ENCODE measurements at places on chromosomes 11 and 22.

DNA sequence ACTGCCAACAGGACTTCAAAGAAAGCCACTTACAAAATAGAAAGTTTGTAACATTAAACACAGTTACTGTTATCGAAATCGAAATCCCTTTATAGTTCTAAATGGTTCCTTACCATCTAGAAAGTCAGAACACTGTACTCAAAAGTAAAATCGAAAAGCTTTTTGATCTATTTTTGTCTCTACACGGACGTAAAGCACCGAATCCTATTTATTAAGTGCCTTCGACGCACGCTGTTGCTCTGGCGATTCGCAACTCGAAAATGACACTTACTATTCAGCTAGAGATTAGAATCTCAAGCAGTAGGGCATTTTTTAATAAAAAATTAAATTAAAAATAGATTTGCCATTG lies 78.3 kb downstream of the LARGE1 start:
- no peak overlapping the region for H3K27ac ChIP-seq
- no peaks in the 10 kb centered on the region for H3K36me3 ChIP-seq
- peaks cover 23% of the 10 kb centered on the region for H3K4me1 ChIP-seq
- DNase-seq: no peak
- no peaks in the 10 kb centered on the region for H3K27me3 ChIP-seq
- H3K4me3 ChIP-seq: no peak overlapping the region

- H3K27me3 ChIP-seq: no peaks in the 10 kb centered on the region
- no peak overlapping the region for H3K27ac ChIP-seq
- no peak for DNase-seq
- no peak overlapping the region for H3K4me3 ChIP-seq
These were observed 40.8 kb downstream of the USP47 start for GRCh38 chr11:11882539-11882938.

DNA sequence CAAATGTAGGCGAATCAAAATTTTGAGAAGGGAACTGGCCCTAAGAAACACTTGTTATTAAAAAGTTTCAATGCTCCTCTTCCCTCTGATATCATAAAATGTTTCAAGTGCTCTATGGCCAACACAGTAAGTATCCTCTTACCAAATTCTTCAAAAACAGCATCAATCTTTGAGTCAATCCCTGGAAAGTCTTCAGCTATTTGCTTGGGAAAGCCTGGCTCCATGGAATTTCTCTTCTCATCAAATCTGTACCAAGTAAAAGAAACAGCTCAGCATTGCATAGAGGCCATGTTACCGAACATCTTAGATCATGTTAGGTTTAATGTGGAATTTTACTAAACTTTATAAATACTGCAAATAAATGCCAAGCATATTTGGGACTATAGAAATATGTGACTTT lies 6.3 kb downstream of the MMP3 start:
- H3K36me3 ChIP-seq: no peaks in the 10 kb centered on the region
- no peak overlapping the region for H3K4me3 ChIP-seq
- no peaks in the 10 kb centered on the region for H3K4me1 ChIP-seq
- no peak for DNase-seq
- no peak overlapping the region for H3K27ac ChIP-seq

GRCh38 chr11:32858731-32859130 lies 29.0 kb downstream of the PRRG4 start:
- H3K36me3 ChIP-seq: no peaks in the 10 kb centered on the region
- no peak overlapping the region for H3K27ac ChIP-seq
- no peaks in the 10 kb centered on the region for H3K27me3 ChIP-seq
- DNase-seq: no peak

- H3K4me1 ChIP-seq: no peaks in the 10 kb centered on the region
- H3K4me3 ChIP-seq: no peak overlapping the region
These were observed 2421.8 kb downstream of the LRRC4C start for GRCh38 chr11:39037611-39038010.

GRCh38 chr11:110919241-110919922 lies 207.1 kb upstream of the ARHGAP20 start:
- H3K27me3 ChIP-seq: no peaks in the 10 kb centered on the region
- H3K4me3 ChIP-seq: no peak overlapping the region
- no peak for DNase-seq
- peak overlapping the region; percentile 56 for H3K27ac ChIP-seq
- no peaks in the 10 kb centered on the region for H3K36me3 ChIP-seq

GRCh38 chr22:23180893-23181720 lies 798 bp downstream of the BCR start:
- H3K36me3 ChIP-seq: no peaks in the 10 kb centered on the region
- H3K27me3 ChIP-seq: no peaks in the 10 kb centered on the region
- H3K4me3 ChIP-seq: peak overlapping the region; percentile 2
- DNase-seq: peak; percentile 40
- H3K27ac ChIP-seq: peak overlapping the region; percentile 54
- peaks cover 58% of the 10 kb centered on the region for H3K4me1 ChIP-seq

DNA sequence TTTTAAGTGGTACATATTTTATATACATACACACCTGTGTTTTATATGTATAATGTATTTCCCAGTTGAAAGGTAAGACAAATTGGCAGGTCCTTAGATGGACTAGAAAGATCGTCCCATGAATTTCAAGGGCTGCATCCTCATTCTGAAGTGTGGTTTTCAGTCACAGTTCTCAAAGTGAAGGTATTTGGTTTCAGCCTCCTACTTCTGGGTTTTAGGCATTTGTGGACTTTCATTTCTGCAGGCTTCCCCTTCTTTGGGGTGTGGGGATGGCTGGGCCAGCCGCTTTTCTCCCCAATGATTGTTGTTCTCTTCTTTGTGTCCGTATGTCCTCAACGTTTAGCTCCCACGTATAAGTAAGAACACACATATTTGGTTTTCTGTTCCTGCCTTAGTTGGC lies 10.0 kb downstream of the DCPS start:
- no peaks in the 10 kb centered on the region for H3K36me3 ChIP-seq
- H3K27me3 ChIP-seq: no peaks in the 10 kb centered on the region
- H3K27ac ChIP-seq: no peak overlapping the region
- no peak overlapping the region for H3K4me3 ChIP-seq
- DNase-seq: no peak

- H3K36me3 ChIP-seq: peaks cover under 1% of the 10 kb centered on the region
- peak overlapping the region; percentile 68 for H3K27ac ChIP-seq
- no peak overlapping the region for H3K4me3 ChIP-seq
- no peak for DNase-seq
- peaks cover 20% of the 10 kb centered on the region for H3K4me1 ChIP-seq
- H3K27me3 ChIP-seq: no peaks in the 10 kb centered on the region
These were observed 5.0 kb upstream of the SH3BP1 start for GRCh38 chr22:37634417-37634924.

- H3K36me3 ChIP-seq: no peaks in the 10 kb centered on the region
- no peaks in the 10 kb centered on the region for H3K4me1 ChIP-seq
- no peak overlapping the region for H3K4me3 ChIP-seq
- H3K27me3 ChIP-seq: no peaks in the 10 kb centered on the region
- no peak overlapping the region for H3K27ac ChIP-seq
These were observed 23.7 kb downstream of the RSPH14 start for GRCh38 chr22:23117891-23118646.

DNA sequence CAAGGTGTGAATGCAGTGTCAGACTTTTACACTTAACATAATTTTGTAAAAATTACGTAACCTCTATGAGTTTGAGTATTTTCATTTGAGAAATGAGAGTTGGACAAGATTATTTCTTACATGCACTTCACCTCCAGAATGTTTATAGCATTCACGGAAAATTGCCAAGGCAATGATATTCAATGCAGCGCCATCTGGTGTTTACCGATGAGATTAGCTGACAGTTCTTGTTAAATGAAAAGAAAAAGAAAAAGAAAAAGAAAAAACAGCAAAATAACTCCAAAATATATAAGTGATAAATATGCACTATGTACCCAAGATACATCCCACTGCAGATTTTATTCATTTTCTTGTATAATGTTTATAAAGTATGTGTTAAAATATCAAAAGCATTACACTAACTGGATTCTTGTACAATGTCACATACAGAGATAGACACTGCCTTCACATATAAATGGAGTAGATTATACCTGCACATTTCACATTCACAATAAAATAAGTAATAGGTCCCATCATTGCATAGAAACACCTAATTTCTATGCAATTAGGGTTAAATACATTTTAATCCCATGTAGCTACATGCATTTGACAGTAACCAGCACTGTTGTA lies 976.3 kb upstream of the FAT3 start:
- no peaks in the 10 kb centered on the region for H3K36me3 ChIP-seq
- no peak overlapping the region for H3K4me3 ChIP-seq
- no peaks in the 10 kb centered on the region for H3K27me3 ChIP-seq
- DNase-seq: peak; percentile 32

DNA sequence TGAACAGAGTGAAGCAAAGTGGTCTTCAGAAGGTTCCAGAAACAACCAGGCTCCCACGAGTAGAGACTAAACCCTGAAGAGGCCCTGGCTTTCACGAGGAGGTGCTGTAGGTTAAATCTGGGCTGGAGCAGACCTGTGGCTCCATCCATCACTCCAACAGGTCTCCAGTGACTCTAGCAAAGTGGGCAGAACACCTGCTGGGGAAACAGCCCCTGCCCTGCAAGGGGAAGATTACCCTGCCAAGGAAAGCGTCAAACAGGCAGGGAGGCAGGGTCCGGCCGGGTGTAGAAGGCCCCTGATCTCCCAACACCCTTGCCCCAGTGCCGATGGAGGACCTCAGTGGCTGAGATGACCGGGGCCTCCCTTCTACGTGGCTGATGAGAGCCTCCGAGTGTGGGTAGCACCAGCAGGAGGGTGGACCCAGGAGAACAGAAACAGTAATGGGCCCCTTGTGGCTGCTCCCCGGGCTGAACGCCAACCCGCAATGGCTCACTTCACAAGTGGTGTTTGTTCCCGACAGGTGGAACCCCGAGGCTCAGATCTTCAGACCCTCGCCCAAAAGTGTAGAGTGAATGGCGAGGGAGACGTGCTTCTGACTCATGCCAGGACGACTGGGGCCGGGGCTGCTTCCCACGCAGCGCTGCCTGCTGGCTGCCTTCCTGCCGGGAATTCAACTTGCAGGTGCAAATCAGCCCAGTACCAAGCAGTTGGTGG lies 112.0 kb downstream of the SHANK2 start:
- peaks cover 24% of the 10 kb centered on the region for H3K4me1 ChIP-seq
- no peaks in the 10 kb centered on the region for H3K36me3 ChIP-seq
- H3K27ac ChIP-seq: peak overlapping the region; percentile 81
- H3K27me3 ChIP-seq: no peaks in the 10 kb centered on the region

GRCh38 chr11:20612416-20612815 lies 13.0 kb downstream of the SLC6A5 start:
- DNase-seq: no peak
- H3K27me3 ChIP-seq: peaks cover 15% of the 10 kb centered on the region
- H3K36me3 ChIP-seq: no peaks in the 10 kb centered on the region

GRCh38 chr11:13962562-13963168 lies at the start of gene SPON1:
SPON1 (plus strand) TSS chr11:13962723; CDS start chr11:13962905, 182 bp downstream.
- no peaks in the 10 kb centered on the region for H3K36me3 ChIP-seq
- H3K27me3 ChIP-seq: peaks cover 9% of the 10 kb centered on the region
- peak; percentile 56 for DNase-seq
- H3K27ac ChIP-seq: peak within 1 kb of the TSS; percentile 20

- H3K4me1 ChIP-seq: no peaks in the 10 kb centered on the region
- H3K36me3 ChIP-seq: no peaks in the 10 kb centered on the region
- H3K4me3 ChIP-seq: no peak overlapping the region
These were observed 241.6 kb upstream of the CADM1 start for GRCh38 chr11:115745610-115746512.

DNA sequence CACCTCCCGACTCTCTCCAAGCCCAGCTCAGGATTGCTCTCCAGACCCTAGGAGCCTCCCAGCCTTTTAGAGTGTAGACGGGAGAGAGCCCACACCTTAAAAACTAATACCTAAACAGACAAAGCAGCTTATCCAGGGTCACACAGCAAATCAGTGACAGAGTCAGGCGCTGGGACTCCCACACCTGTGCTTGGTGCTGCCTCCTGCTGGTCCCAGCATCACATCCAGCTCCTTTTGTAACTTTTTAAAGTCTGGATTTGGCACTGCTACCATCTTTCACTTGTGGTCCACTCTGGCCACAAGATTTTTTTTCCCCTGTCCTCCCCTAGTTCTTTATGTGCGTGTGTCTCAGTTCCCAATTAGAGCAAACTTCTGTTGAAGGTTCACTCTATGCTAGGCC lies 4.7 kb downstream of the ANO1 start:
- H3K27ac ChIP-seq: no peak overlapping the region
- peaks cover 22% of the 10 kb centered on the region for H3K4me1 ChIP-seq
- H3K36me3 ChIP-seq: no peaks in the 10 kb centered on the region
- no peaks in the 10 kb centered on the region for H3K27me3 ChIP-seq
- DNase-seq: no peak
- H3K4me3 ChIP-seq: no peak overlapping the region

- no peaks in the 10 kb centered on the region for H3K27me3 ChIP-seq
- no peak overlapping the region for H3K4me3 ChIP-seq
- no peaks in the 10 kb centered on the region for H3K36me3 ChIP-seq
- H3K27ac ChIP-seq: no peak overlapping the region
- H3K4me1 ChIP-seq: no peaks in the 10 kb centered on the region
These were observed 110.9 kb downstream of the ELP4 start for GRCh38 chr11:31620434-31620833.

DNA sequence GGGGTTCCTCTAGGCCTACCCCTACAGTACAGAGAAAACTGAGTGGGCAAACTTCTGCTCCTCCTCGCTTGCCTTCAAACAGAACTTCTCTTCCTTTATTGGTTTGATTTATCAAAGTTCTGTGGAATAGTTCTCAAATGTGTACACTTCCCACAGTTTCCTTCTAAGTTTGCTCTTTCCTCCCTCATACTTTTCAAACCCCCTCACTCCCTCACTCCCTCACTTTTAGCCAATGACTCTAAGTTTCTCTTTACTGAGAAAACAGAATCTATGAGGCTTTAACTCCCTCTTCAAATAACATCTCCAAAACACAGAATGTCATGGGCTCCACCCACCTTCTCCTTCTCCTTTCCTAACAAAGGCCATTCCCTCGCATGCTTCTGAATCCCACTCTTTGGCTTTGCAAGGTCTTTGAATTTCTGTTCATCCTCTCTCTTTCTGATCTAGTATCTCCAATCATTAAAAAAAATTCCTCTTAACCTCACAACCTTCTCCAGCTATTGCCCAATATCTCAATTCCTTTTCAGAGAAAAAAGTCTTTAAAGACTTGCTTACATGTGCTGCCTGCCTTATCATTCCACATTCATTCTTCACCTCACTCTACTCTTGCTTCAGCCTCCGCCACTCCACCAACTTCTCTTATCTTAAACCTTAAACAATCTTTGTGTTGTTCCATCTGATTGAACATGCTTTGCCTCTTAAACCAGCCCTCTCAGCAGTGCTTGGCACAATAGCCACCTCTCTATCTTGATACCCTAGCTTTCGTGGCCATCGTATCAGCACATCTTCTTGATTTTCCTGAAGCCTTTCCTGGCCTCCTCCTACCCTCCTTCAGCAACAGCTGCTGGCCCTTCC lies 57.2 kb downstream of the DDI1 start:
- H3K4me1 ChIP-seq: peaks cover 5% of the 10 kb centered on the region
- no peaks in the 10 kb centered on the region for H3K27me3 ChIP-seq
- no peak overlapping the region for H3K27ac ChIP-seq
- no peak for DNase-seq

DNA sequence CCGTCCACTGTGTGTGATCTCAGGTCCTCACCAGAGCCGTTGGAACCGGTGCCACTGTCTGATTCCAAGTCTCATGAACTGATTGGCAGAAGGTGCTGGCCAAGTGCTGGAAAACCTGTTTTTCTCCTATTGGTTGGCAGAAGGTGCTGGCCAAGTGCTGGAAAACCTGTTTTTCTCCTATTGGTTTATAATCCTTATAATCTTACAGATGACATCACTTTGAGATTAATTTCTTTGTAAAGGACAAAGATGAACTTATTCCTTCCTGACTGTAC lies 1106.3 kb downstream of the BRD1 start:
- peaks cover 27% of the 10 kb centered on the region for H3K4me1 ChIP-seq
- no peaks in the 10 kb centered on the region for H3K27me3 ChIP-seq
- peak; percentile 75 for DNase-seq
- no peaks in the 10 kb centered on the region for H3K36me3 ChIP-seq
- no peak overlapping the region for H3K4me3 ChIP-seq

GRCh38 chr11:64849598-64850356 lies 5.3 kb upstream of the CDC42BPG start:
- H3K4me3 ChIP-seq: no peak overlapping the region
- no peak overlapping the region for H3K27ac ChIP-seq
- H3K36me3 ChIP-seq: no peaks in the 10 kb centered on the region
- H3K27me3 ChIP-seq: no peaks in the 10 kb centered on the region
- H3K4me1 ChIP-seq: peaks cover 42% of the 10 kb centered on the region

Measured in body of pancreas (tissue), 4 donors.